Daoy (cell line): ENCODE measurements at places on chromosomes 3 and 15.

DNA sequence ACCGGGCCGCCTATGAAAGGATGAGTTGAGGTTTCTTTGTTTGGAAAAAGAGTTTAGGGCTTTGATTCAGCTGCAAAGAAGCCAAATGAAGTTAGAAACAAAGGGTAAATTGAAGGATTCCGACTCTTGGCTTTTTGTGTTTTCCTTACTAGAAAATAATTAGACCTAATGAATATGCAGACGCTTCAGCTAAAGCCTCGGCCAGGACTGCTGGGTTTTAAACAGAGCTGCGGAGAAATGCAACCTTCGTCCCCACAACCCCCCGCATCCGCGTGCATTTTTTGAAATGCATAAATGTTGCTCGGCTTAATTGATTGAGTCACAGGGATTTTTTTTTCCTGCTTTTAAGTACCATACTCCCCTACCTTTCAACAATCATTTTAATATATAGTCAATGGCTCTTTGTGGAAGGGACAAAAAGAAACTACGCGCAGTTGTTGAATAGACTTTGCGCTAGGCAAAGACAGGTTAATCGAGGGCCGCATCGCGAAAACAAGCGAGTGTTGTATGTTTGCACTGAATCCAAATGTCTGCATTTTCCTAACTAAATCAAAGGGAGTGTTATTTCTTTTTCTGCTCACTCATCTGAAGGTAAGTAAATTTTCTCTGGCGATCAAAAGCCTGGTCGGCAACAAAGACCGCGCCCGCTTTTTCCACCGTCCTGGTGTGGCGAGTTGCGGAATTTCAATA is 1.3 kb upstream of the ZIC4 start:
- DNase-seq: peak; percentile 42

GRCh38 chr3:24540821-24541220 is 46.2 kb upstream of the THRB start:
- DNase-seq: no peak

- DNase-seq: peak; percentile 22
Observed at GRCh38 chr15:75577401-75578172, 1.5 kb downstream of the PTPN9 start.

DNA sequence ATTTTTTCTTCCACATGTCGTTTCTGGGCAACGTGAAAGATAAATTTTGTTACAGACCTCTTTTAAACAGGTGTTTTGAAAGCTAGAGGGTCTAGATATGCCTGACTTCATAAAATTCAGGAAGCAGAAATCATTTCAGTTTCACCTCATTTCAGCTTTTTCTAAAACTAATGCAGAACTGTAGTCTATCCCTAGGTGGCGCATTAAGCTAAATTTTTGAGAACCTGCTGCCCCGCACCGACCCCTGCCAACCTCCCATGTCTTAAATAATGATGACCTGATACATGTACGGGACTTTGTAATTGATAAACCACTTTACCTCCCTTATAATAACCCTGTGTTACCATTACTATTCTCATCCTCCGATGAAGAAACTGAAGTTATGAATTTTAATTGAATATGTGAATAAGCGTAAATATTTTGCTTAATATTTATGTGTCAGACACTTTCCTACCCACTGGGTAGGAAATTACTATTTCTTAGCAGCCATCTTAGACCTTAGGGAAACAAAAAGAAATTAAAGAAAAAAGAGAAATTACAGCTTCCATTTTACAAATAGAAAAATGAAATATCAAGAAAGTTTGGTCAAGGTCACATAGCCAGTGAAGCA is 78.7 kb upstream of the GCNT3 start:
- peak; percentile 24 for DNase-seq

DNA sequence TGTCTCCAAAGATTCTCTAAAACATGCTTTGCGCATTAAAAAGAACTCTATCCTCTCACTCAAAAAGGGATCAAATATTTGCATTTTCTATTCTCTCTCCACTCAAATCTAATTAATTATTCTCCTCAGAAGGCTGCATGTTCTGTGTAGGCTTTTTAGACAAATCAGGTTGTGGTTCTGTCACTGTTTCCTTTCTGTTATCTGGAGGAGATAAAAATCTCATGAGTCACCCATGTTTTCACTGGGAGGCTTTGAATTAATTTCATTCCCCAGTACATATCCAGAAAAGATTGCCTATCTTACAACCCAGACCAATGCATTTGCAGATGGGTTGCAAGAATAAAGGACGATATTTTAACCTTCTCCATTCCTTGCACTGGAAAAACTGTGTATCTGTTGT is 446.5 kb downstream of the GRM7 start:
- no peak for DNase-seq

- no peak for DNase-seq
Observed at GRCh38 chr3:48431224-48432029, 1.5 kb upstream of the PLXNB1 start.

GRCh38 chr3:191774485-191774884 is 313.5 kb downstream of the PYDC2 start:
- peak; percentile 90 for DNase-seq

- no peak for DNase-seq
Observed at GRCh38 chr3:63814237-63814636, 4.9 kb upstream of the C3orf49 start.

GRCh38 chr3:130894986-130895280 is 1.0 kb downstream of the ATP2C1 start:
- peak; percentile 6 for DNase-seq

DNA sequence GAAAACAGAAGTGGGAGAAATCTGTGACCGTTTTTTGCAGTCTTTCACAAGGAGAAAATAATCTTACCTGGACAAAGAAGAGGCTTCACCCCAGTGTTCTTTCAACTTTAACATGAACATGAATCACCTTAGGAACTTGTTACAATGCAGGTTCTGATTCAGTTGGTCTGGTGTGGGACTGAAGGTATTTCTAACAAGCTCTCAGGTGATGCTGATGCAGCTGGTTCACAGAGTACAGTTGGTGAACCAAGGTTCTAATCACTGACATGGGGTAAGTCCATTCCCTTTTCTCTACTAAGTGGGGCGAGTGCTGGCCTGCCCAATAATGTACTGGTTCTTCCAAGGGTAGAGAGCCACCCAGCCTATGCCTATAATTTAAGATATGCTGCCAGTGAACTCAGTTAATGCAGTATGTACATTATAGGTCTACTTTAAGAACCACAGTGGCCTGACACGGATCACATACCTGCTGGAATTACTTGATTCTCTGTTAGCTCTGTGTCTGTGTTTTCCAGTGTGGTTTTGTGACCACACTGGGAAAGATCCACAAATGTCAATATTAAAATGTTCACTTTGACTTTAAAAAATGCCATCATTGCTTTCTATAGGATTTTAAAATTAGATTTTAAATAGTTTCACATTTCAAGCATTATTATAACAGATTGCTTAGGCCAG is 304.1 kb downstream of the ZNF621 start:
- DNase-seq: no peak

- no peak for DNase-seq
Observed at GRCh38 chr3:24341668-24342067, 153.0 kb downstream of the THRB start.

GRCh38 chr3:188937389-188937788 is 234.4 kb upstream of the TPRG1 start:
- DNase-seq: no peak

DNA sequence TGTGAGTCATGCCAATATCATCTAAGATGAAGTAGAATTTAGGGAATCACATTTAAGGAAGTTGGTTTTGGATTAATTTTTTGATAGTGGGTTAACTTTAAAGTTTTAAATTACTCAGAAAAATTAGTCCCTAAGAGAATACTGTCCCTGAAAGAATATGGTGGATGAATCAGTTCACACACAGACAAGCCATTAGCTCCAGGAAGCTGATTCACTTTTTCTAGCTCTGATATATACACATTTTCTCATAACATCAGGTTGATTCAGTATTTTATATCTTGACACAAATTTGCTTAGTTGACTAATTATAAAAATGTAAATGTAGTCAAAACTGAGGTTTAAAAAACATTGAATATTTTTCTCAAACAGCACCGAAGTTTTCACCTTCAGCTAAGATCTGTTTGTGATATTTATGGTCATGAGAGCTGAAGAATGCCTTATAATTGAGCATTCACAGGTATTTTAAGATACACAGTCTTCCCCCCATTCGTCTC is 55.1 kb downstream of the MYH15 start:
- DNase-seq: no peak
